NCI-H748 treated with DMSO at 0.1 percent for 48 hours (cell line): ENCODE measurements at places on chromosomes 2 and 18.

GRCh38 chr2:167271932-167272331 is 383.7 kb downstream of the XIRP2 start:
- no peak for DNase-seq

GRCh38 chr18:11909061-11909455 is 941 bp upstream of the MPPE1 start:
- no peak for DNase-seq

DNA sequence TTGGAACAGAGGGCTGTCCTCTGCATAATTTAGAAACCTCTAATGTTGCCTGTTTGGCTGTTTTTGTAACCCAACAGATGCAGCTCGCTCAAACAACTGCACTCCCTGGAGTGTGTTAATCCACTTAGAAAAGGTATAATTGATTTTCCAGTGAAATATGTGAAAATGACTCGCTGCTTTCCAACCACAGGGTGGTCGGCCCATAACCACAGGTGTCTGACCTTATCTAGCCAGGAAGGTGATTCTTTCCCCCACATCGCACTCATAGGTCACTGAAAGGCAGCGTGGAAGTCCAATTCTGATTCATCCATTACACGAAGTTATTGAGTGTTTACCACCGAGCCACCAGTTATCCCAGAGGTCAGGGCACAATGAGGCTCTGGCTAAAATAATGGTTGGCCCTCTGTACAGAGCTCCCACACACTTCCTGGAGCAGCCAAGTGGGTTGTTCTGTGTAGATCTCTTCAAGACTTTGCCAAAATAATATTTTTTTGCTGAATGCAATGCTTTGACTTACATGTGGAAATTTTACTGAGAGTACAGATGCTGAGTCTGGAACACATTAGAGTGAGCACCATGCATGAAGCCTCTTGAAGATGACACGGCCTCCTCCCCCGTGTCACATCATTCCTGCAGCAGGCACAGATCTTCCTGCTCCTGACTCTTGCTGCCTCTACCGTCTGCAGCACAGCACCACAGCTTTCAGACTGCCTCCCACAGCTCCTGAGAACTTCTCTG is 396.2 kb downstream of the ZNF516 start:
- DNase-seq: no peak

GRCh38 chr2:32289165-32289999 is 11.7 kb downstream of the YIPF4 start:
- no peak for DNase-seq

- DNase-seq: no peak
Measured at GRCh38 chr2:869894-870293, 80.8 kb upstream of the SNTG2 start.

GRCh38 chr18:69622961-69623360 is 222.3 kb downstream of the DOK6 start:
- DNase-seq: no peak

DNA sequence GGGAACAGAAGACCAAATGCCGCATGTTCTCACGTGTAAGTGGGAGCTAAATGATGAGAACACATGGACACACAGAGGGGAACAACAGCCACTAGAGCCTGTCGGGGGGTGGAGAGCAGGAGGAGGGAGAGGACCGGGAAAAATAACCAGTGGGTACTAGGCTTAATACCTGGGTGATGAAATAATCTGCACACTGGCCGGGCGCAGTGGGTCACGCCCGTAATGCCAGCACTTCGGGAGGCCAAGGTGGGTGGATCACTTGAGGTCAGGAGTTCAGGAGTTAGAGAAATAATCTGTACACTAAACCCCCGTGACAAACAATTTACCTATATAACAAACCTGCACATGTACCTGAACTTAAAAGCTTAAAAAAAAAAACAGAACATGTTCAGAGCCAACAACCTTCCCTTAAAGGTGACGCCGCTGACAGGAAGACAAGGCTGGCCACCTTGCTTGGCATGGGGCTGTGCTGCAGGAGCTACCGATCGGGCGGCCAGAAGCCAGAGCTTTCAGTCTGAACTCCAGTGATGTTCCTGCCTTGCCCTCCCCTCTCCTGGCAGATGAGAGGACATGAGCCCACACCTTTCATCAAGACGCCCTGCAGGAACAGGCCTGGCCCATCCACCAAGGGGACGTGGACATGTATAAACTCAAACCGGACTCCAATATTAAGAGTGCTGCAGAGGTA is 11.2 kb downstream of the SLC66A2 start:
- no peak for DNase-seq
